Astrocyte of the cerebellum (primary cell): ENCODE measurements at places on chromosomes 4 and X.
A peak's percentile ranks its signal among the peaks of the same experiment; 100 is the strongest.

GRCh38 chr4:38723726-38724474 lies 58.9 kb downstream of the TLR10 start:
- DNase-seq, result no peak

DNA sequence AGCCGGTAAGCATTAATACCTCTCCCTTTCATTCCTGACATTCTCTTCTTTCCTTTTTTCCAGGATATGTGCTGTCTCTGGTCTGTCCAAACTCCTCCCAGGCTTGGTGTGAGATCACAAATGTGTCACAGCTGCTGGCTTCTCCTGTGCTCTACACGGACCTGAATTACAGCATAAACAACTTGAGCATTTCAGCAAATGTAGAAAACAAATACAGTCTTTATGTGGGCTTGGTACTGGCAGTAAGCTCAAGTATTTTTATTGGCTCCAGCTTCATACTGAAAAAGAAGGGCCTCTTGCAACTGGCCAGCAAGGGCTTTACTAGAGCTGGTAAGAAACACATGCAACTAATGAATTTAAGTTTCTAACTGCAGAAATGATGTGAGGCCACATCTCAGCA lies 8.4 kb downstream of the NIPAL1 start:
- DNase-seq, result no peak

DNA sequence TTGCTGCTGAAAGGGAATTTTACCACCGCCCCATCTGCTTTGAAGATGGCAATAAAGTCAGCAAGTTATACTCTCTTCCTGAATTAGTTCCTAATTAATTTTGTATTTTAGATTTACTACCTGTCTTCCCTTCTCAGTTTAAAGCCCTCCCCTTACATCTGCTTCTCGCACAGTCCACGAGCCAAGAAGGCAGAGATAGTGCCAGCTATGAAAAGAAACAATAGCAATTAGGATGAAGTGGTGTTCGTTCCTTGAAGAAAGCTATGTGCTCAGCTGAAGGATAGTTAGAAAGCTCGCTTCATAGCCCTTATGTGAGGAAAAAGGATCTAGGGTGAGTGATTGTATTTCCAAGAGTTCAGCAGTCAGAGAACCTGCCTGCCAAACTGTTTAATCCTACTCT lies 1678.8 kb upstream of the TENM3 start:
- DNase-seq, result no peak

- DNase-seq, result no peak
These were observed 251.4 kb upstream of the POF1B start for GRCh38 chrX:85630901-85631300.

- DNase-seq, result no peak
These were observed 67.5 kb upstream of the SH3RF1 start for GRCh38 chr4:169338241-169338640.

DNA sequence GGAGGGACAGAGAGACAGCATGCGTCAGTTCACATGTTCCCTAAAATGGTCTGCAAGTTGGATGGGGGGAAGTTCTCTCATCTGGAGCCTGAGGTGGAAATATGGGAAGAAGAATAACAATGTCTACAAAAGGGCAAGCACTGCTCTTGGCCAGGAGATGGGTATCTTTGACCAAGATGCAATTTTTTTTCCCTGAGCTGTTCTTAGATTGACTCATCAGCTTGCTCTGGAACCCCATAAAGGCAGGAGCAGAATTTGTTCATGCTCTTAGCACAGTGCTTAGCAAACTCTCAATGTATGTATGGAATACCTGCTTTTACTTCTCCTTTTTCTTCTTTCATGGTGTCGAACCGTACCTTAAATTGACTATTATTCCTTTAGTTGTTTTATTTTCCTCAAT lies 90.5 kb upstream of the ZNF827 start:
- DNase-seq, result no peak

DNA sequence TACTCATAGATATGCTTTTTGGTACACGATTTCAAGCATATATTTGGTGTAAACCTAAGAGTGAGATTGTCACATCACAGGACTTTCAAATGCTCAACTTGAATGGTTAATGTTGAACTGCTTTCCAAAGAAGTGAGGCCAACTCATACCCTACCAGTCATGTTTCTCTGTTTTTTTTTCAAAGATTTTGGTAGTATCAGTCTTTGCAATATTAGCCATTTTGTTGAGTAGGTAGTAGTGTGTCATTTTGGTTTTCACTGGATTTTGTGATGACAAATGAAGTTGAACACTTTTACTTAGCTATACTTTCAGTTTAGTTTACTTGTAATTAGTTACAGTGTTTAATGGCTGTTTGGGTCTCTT lies 12.5 kb upstream of the HS3ST1 start:
- no peak for DNase-seq

DNA sequence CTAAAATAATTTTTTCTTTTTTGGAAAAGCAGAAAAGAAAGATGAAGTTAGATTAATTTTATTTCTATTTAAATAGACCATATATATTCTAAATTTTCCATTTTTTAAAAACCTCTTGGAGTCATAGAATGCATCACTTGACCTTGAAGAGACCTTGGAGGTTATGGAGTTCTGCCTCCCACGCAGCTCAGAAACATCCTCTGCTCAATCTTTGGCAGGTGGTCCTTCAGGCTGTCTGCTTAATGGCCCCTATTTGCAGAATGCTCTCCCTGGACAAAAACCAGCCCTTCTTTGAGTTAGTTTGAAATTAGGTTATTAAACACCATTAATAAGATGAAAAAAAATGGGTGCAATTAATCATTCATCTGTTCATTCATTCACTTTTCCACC lies 194.1 kb upstream of the TLL1 start:
- no peak for DNase-seq

- peak; percentile 86 for DNase-seq
These were observed 503.3 kb upstream of the FAM241A start for GRCh38 chr4:111641813-111642579.

GRCh38 chrX:107398115-107398514 lies 51.3 kb upstream of the FRMPD3 start:
- no peak for DNase-seq

DNA sequence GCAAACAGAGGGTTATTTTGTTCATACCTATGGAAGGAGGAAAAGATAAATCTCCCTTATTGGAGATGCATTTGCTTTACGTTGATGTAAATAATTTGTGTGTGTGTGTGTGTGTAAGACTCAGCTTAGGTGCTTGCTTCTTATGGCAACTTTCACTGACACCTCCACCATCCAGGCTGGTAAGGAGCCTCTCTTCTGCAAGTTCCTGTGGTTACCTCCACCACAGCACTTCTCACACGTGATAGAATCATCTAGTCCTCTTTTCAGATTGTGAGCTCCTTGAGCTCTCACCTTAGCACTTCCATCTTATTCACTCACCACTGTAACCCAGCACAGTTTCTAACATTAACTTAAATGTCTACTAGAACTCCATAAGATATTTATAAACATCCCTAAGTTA lies 553.7 kb downstream of the FGF13 start:
- no peak for DNase-seq

- no peak for DNase-seq
These were observed 53.6 kb downstream of the LIN54 start for GRCh38 chr4:82957045-82957444.

DNA sequence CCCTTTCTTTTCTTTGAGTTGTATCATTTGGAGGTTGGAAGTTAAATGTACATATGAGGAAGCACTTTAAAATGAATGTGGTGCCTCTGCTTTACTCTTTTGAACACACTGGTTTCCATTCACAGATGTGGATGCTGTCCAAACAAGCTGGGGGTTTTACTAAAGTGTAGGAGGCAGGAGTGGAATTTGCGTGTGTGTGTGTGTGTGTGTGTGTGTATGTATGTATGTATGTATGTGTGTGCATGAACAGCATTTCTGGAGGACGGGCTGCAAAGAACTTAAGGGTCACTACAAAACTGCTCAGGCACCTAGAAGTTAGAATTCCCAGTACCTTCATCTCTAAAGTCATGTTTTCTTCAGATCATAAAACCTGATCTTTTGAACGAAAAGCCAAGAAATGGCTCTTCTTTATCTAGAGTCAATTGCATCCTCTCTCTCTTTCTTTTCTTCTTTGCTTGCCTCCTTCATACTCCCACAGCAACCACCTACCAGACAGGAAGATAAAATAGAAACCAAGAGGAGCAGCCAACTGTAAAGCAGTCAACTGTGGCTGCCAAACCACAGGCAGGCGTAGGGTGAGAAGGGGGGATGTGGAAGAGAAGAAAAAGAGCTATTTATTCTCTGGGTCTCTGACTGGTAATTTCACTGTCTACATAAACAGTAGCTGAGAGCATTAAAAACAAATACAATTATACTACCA lies 177.0 kb upstream of the RASGEF1B start:
- peak; percentile 46 for DNase-seq

GRCh38 chr4:8044699-8045098 lies 105.0 kb upstream of the AFAP1 start:
- no peak for DNase-seq

DNA sequence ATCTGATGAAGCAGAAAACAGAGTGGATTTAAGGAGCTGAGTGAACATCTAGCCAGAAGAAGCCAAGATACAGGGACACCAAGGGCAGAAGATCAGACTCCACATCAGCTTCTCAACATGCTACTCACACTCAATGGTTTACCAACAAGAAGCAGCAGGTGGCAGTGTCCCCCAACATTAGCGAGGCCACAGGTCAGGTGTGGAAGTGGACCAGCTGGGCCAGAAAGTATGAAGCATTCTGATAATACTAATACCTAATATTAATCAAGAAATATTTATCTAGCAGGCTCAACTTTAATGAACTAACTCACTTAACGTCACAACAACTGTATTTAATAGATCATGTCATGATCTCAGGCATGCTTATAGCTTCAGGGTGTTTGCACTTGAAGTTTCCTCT lies 73.4 kb upstream of the TTC29 start:
- DNase-seq, result peak; percentile 43

DNA sequence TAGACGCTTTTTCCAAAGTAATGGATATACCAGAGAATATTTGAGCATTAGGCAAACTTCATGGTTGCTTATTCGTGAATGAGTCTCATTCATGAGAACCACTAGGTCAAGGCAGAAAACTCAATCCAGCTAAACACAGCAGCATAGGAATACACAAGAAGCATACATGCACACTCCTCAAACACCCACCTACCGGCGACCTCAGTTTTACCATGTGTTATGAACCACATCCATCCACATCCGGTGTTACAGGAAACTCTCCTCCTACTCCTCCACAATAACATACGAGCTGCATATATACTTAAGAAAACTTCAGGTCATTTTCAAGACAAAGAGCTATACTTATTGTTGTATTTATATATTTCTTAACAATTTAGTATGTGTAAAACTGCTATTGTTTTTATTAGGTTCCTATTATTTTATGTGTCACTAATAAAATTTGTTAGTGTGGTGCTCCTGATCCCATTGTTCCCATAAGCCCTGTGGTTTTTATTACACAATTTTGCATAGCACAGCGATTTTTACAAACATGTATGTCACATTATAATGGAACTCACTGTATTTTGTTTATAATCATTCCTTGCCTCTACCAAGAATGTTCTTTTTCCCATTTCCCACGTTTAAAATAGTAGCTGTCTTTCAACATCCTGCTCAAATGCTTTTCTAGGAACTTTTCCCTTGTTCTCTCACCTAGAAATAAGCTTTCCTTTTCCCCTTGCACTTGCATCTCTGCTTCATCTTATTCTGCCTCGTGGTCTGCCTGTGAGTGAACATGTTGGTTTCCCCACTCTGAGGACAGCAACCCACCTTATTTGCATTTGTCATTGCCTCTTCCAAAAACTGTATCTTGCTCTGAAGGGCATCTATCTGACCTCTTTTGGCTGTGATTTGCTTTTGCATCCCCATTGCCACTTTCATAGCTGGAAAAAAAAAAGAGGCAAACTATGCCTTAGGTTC lies 48.3 kb downstream of the STBD1 start:
- DNase-seq, result no peak

GRCh38 chr4:5561286-5561685 lies 147.1 kb downstream of the EVC2 start:
- DNase-seq, result no peak

GRCh38 chrX:124440695-124441094 lies 94.3 kb downstream of the SH2D1A start:
- DNase-seq, result no peak

GRCh38 chr4:100162027-100162685 lies 28.1 kb downstream of the DDIT4L start:
- DNase-seq, result no peak

- peak; percentile 47 for DNase-seq
These were observed 130.3 kb downstream of the DIPK2B start for GRCh38 chrX:45070116-45071007.

DNA sequence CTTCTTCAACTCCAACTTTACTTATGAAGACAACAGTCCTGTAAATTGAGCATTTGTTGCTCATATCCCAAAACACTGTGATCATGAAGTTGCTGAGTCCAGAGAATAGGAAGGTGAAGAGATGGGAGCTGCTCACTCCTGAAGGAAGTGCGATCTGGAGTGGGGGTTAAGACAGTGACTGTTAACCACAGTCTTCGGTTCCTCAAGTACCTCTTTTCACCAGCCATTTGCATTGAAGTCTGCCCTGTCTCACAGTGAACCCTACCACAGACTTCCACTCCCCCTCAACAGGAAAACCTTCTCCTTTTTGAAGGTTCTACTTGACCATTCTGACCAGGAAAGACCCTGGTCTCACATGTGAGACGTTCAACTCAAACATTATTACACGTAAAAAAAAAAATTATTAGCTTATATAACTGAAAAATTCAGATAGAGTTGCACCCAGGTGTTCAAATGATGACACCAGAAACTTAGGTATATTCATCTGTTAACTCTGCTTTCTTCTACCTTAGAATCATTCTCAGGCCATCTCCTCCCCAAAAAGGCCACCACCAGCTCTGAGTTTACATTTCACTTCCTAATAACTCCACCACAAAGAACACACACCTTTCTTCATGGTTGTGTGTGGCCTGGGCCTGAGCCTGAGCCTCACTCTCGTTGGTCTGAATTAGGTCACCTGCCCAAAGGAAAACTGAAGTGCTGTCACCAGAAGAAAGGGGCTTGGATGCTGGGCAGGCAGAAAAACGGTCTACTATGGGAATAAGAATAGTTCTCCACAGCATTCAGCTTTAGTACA lies 199.2 kb downstream of the DCTD start:
- DNase-seq, result no peak

DNA sequence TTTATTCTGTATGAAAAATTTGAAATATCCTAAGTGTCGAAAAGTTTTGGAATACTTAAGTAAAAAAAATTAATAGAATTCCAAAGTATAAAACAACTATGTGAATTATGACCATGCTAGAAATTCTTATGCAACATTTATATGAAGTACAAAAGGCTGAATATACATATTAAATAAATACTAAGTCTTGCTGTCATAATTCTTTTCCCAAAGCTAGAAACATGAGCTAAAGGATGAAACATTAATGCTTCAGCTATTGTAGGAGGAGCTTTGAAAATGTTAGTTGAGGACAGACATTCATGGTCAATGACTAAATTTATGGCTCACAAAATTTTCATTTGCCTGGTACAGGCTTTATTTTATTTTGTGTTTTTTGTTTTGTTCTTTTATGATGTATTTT lies 207.3 kb downstream of the GABRB1 start:
- no peak for DNase-seq

GRCh38 chr4:52822583-52822971 lies 39.5 kb upstream of the RASL11B start:
- no peak for DNase-seq
